ENCODE measurements at places on chromosomes 7 and 10.

DNA sequence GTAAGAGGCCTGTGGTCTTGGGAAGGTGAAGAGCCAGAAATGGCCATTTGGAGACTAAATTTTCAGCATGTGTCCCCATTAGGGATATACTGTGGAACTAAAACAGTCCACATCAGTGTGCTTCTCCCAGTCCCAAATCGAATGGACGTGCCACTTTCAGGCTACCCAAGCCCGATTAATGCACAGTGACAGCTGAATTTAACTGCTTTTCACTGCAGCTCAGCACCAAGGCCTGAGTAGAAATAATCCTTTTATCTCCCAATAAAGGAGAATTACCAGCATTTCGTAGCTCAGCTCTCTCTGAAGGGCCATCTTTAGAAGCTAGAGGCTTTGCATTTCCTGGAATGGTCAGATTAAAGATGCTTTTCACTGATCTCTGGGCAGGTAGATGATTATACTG lies 183.3 kb downstream of the NPSR1 start:
- no peak for ATAC-seq

DNA sequence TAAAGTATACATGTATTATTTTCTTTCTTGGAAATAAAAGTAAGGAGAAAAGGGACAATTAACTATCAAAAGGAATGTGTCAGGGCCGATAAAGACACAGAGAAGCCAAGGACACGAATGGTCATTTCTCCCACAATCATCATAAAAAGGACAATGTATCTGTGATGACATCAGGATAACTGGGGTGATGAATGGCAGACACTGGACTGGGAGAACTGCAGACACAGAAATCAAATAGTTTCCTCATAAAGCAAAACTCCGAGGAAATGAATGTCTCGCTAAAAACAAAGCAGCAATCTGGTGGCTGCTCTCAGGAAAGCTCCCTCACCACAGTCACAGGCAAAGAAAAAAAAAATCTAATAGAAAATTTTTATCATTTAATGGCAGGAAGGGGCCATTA lies 69.3 kb upstream of the NPY start:
- ATAC-seq: no peak

GRCh38 chr7:45922810-45923209 lies 1.7 kb upstream of the IGFBP3 start:
- no peak for ATAC-seq

- ATAC-seq: no peak
Observed at GRCh38 chr7:54563329-54563916, 21.2 kb downstream of the VSTM2A start.

- ATAC-seq: no peak
Observed at GRCh38 chr7:70477036-70478010, 654.6 kb upstream of the GALNT17 start.

DNA sequence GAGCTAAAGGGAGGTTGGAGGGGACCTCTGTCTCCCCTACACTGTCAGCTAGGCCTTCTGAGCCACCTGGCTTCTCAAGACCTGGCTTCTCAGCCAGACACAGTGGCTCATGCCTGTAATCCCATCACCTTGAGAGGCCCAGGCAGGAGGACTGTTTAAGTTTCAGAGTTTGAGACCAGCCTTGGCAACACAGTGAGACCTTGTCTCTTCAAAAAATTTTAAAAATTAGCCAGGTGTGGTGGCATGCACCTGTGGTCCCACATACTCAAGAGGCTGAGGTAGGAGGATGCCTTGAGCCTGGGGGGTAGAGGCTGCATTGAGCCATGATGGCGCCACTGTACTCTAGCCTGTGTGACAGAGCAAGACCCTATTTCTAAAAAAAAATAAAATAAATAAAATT lies 33.1 kb downstream of the PIP4K2A start:
- ATAC-seq: no peak

DNA sequence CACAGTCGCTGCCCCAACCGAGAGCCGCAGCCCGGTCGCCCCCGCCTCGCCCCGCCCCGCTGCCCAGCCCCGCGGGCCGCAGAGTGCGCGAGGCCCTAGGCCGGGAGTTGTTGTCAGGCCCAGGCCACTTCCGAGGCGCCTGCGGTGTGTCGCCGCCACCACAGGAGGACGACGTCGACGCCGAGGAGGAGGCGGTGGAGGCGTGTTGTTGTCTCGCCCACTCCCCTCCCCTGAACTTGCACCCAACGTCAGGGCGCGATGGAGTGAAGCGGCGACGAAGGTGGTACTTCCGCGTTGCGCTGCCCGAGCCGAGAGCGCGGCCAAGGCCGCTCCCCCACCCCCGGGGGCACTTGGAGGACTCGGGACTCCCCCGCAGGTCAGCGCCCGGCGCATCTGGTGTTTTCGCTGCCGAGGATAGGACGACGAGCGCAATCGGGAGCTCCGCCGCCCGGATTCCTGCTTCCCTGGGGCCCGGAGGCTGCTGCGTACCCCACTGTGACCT lies at the start of gene CDK13:
TSS of gene CDK13 (plus strand) at position 286 of the 502 bp plus-strand sequence. CDS start 386 bp downstream, outside the sequence.
- ATAC-seq: peak; percentile 70

GRCh38 chr10:33506838-33507661 lies 172.6 kb upstream of the NRP1 start:
- ATAC-seq: no peak

- ATAC-seq: no peak
Observed at GRCh38 chr7:138358850-138359341, 101.2 kb upstream of the TRIM24 start.

- ATAC-seq: no peak
Observed at GRCh38 chr10:123143162-123143824, 4.6 kb upstream of the HMX2 start.

- ATAC-seq: no peak
Observed at GRCh38 chr7:70920876-70921275, 211.1 kb upstream of the GALNT17 start.
